ENCODE measurements at places on chromosomes 2 and 18. TPM values are rescaled to one million over a fixed set of nuclear protein-coding genes. Genes with fewer than 3 reads are reported as not detected.

GRCh38 chr2:19120941-19121750 lies 237.3 kb downstream of the OSR1 start:
- no peak for DNase-seq

RUFY4 gene
- total RNA-seq: 0.10 TPM

DNA sequence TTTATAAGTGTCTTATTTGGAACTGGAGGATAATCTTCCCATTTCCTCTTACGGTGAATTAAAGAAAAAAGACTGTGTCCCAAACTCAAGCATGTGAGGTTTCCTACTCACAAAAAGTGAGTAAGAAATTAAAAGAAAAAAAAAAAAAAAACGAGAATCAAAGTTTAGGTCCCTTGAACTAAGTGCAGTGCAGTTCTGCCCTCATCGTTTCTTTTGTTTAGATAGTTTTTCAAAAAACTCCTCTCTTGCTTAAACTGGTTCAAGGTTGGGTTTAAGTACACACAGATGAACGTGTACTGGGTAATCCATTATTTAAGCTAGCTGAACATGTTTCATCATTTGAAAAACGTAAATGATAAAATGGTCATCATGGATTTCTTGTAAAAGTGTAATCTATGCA lies 235.9 kb upstream of the KCNJ3 start:
- no peak for DNase-seq

ZNF804A gene
- 0.30 TPM for total RNA-seq

PFN4 gene
- total RNA-seq: 0.49 TPM

DNA sequence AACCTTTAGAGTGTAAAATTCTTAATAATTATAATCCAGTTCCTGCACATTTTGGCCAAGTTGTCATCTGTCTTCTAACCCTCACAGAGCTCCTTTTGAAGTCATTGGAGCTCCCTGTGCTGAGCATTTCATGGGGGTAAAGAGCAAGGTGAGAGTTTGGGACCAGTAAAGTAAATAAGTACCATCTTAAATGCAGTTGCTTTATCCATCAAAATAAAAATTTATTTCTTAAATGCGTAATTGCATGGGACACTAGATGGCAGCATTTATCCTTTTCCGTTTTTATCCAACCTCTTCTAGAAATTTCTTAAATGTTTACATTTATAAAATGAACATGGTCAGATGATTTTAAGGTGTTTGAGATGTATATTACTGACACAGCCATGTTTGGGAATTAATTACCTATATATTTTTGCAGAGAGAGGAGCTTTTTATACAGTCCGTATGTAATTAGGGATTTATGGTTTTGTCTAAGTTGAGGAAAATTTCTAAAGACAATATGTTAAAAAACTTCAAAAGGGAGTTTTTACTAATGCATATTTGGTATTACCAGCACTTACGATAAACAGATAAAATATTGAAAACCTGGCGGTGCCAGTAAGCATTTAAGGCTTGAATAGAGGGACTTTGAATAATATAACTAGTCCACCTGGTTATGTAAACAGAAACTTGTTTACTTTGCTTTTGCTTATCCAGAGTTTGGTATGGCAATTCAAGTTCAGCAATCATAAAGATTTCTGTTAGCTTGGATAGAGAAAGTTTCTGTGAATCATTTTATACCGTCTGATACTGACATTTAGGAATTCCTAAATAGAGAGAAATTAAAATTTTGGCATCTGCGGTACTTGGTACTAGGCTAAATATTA lies 54.5 kb downstream of the ACSL3 start:
- no peak for DNase-seq

GRCh38 chr2:32683520-32684086 lies 55.8 kb downstream of the TTC27 start:
- no peak for DNase-seq

- DNase-seq: no peak
Observed at GRCh38 chr2:240391111-240392051, 44.1 kb upstream of the GPC1 start.

All from skin of body (tissue), 3 donors.